NCI-H1417 (cell line): ENCODE measurements at places on chromosomes 4 and X.

- no peak for DNase-seq
Measured at GRCh38 chr4:164949448-164950143, 27.9 kb downstream of the TRIM61 start.

DNA sequence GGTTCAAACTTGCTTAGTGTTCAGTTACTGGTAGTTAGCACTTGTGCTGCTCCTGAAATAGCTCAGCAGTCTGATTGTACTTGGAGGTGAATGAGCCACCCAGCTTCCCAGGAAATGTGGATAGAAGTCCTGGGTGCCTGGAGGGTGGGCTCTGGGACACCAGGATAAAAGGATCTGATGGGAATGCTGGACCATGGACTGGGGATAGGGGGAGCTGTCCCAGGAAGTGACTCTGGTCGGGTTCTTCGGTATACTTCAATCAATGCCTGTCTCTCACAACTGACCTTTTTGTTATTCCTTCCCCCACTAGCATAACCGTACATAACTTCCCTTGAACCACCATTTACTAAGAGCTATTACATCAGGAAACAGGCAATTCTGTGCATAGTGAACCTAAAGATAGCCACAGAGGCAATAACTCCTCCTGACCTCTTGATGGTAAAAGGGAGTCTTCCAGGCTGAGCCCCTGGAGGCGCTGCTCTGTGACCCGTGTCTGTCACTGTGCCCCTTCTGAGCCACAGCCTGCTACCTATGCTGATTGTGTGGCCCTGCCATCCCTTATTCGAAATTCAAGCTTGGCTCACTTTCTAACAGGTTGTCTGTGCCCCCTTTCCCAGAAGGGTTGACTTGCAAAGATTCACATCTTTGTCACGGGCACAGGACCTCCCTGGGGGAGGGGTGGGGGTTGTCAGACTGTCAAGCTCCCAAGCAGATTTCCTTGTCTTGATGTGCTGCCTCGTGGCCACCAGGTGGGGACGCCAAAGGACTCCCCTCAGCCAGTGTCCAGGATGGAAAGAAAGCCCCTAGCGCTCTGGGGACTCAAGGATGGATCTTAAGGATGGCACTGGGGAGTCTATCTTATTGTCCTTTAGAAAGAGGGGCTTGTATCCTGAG, 24.5 kb upstream of the WDR1 start:
- DNase-seq, result no peak

- no peak for DNase-seq
Measured at GRCh38 chrX:36443007-36443406, 523.5 kb downstream of the CFAP47 start.

GRCh38 chr4:26859762-26860156, 882 bp upstream of the STIM2 start:
- peak; percentile 53 for DNase-seq

DNA sequence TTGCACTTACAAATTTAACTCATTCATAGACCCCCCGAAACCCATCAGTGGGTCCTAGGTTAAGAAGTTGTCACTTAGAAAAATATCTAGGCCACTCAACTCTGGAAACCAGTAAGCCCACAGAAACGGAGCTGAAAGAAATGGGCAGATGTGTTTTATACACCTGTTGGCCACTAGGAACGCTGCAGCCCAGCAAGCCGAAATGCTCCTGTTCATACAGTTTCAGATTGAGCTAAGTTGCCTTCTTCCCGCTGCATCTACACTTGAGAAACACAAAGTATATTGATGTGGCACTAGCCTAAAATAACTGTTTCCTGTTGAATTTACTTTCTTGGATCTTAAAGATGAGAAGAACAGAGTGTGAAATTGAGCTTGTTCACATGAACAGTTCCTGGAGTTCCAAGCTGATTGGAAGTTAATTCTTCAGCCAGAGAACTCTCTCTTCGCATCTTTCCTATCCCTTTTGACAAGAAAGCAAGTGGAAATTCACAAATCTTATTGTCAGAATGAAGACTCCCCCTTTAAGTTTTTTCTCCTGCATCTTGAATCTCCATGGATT, 174.1 kb downstream of the RBMX2 start:
- peak; percentile 45 for DNase-seq

DNA sequence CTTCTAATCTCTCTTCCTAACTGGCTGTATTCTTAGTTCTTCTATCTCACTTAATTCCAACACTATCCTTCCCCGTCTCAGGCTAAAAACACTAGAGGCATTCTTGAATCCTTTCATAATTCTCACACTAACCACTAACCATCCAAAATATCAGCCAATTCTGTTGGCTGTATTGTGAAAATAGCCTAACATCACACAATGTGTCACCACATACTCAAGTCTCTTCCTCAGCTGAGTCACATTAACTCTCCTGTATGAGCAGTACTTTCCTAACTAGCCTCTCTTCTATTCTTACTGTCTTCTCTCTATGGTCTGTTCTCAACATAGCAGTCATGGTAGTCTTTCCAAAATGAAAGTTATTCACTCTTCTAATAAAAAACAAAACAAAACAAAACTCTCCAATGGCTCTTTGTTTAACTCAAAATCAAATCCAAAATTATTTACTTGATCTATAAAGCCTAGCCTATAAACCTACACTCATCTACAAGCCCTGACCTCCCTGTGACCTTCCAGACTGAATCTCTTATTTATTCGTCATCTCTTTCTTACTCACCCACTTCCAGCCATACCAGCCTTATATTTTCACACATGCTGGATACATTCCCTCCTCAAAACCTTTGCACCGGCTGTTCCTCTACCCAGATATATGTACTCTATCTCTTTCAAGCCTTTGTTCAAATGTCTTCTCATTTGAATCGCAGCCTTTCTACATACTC, 445.9 kb downstream of the TLL1 start:
- DNase-seq, result no peak

DNA sequence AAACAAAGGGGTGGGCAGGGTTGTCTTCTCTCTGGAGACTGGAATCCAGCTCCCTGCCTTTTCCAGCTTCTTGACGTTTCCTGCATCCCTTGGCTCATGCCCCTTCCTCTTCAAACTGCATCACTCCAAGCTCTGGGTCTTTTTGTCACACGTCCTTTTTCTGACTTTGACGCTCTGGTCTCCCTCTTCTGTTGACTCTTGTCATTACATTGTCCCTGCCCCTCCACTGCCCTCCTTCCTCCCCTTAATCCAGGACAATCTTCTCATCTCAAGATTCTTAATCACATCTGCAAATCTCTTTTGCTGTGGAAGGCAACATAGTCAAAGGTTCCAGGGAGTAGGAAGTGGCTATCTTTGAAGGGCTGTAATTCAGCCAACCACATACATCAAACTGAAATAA, 178.3 kb downstream of the TMA16 start:
- no peak for DNase-seq

DNA sequence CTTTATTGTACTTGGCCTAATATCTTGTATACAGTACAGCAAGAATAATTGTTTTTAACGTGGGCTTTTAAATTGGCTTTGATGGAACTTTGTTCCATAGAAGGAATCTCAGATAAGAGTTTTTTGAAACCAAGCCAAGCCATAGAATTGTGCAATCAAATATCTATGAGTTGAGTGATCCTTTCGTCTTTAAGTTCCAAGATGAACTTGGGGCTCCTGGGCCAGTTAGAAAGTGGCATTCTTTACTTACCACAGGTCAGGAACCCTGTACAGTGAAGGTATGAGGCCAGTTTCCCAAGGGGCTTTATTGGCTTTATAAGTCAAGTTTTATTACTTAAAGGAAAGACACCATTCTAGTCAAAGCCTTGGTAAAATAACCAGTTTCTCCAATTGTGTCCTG, 2104.2 kb downstream of the PCDH7 start:
- DNase-seq, result no peak

DNA sequence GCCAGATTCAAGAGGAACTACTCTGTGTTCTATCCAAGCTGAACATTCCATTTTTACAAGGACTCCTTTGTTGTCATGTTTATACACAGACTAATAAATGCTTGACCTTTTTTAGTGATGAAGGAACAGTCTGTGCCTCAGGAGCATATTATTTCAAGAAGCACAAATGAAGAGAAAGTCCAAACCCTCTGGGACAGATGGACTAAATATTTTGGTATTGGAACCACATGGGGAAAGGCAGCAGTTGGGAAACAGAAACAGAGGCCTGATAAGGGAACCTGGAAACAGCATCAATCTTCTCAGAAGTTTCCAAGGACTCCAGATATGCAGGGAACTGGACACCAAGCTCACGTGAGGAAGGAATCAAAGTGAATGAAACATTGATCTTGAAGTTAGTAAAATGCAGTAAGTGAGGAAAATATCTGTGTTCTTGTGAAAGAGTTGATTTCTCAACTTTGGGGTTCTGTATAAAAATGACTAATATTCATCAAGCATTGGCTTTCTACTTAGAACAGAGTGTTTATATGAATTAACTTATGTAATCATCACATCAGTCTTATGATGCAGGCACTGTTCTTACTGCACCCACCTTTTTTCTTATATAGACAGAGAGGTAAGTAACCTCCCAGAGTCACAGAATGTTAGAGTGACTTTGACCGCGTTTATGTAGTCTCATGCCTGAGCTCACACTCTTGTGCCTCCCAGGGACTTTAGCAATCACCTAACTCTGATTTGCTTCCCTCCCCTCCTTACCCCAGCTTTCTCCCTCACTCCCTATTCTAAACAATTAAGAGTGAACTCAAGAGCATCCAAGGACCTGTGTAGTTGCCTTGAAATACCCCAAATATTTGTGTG, 148.9 kb upstream of the JADE1 start:
- no peak for DNase-seq
